ENCODE measurements at places on chromosomes 2 and 18.

GRCh38 chr18:68041327-68041726, 524.8 kb upstream of the DSEL start:
- no peak for DNase-seq

DNA sequence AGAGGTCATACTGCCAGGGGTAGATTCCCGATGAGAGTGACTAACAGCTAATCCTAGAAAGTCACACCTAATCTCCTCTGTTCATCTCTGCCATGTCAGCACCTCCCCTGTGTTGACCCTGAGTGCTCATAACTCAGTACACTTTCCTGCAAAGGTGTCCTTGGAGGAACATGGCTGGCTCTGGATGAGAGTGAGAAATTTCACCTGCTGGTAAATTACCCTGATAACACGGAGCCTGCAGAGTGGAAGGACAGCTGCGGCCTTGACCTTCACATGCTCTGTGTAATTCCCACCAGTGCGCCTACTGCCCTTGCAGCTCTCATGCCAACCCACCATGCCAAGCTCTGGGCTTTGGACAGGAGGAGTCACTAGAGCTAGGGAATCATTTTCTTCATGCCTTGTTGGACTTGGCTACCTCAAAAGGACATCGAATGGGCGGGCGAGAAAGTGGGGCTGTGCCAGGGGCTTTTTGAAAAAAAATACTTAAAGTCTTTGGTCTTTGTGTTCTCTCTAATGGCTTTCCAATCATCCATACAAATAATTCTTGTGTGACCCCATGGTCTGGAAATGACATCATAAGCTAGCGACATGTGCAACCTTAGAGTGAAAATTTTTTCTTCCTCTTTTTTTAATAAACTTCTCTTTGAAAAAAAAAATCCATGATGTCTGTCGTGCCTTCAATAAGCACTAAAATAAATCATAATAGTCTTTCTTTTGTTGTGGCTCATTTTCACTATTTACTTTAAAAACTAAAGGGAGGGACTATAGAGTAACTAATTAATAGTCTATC, 319.9 kb downstream of the MYCN start:
- DNase-seq = no peak

- DNase-seq = no peak
Observed at GRCh38 chr18:60649107-60649506, 276.5 kb upstream of the MC4R start.

DNA sequence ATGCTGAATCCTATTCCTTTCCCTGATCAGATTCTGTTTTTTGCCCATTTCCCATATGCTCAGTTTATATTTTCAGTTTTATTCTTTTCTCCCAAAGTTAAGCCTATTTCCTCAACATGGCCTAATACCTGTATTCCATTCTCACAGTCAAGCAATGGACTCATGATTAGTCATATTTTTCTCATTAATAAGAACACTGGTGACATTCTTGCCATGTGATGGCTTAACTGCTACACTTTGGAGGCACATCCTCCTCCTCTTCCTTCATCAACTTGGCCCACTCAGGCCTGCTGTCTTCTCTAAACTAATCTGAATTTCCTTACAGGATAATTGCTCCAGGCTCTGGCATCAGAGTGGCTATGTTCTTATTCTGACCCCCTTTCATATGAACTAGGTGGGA, 679.2 kb downstream of the NYAP2 start:
- no peak for DNase-seq

- no peak for DNase-seq
Observed at GRCh38 chr2:48200620-48201293, 294.5 kb upstream of the FBXO11 start.

- DNase-seq = no peak
Observed at GRCh38 chr2:105272176-105272575, 30.6 kb downstream of the GPR45 start.

DNA sequence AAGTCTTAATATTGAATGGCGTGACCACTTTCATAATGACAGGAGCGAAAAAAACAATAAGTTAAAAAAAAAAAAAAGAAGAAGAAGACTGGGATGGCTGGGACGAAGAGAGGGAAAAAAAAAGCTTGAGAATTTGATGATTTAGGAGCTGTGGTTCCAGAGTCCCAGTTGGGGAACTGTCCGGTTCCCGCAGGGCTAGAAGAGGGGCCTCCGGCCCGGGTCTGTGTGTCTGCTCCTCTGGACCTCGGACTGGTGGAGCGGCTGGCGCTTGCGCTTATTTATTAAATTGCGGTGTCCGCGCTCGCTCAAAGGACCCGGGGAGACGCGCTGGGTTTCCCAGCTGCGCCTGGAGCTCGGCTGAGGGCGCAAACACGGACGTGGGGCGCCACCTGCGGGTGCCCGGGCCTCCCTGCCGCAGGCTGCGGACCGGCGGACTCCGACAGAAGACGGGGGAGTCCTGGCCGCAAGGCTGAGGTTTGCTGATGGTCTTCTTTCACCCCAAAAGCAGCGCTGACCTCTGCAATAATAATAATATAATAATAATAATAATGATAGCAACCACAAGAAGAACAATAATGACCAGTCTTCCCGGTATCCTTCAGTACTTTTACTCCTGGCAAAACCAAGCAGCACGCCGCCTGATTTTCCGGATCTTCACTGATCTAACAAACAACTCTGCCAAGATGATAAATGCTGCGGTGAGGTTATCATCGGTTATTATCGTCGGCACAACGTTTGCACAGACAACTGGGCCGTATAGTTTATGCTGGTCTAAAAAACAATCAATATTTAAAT, at the start of gene CBLN2:
Gene CBLN2 (minus strand): TSS at position 251 of the 795 bp plus-strand sequence. CDS start 2,182 bp downstream, outside the sequence.
- no peak for DNase-seq

GRCh38 chr2:22579341-22579740, 805.6 kb upstream of the KLHL29 start:
- DNase-seq = no peak

- no peak for DNase-seq
Observed at GRCh38 chr2:60071490-60071831, 482.0 kb downstream of the BCL11A start.

DNA sequence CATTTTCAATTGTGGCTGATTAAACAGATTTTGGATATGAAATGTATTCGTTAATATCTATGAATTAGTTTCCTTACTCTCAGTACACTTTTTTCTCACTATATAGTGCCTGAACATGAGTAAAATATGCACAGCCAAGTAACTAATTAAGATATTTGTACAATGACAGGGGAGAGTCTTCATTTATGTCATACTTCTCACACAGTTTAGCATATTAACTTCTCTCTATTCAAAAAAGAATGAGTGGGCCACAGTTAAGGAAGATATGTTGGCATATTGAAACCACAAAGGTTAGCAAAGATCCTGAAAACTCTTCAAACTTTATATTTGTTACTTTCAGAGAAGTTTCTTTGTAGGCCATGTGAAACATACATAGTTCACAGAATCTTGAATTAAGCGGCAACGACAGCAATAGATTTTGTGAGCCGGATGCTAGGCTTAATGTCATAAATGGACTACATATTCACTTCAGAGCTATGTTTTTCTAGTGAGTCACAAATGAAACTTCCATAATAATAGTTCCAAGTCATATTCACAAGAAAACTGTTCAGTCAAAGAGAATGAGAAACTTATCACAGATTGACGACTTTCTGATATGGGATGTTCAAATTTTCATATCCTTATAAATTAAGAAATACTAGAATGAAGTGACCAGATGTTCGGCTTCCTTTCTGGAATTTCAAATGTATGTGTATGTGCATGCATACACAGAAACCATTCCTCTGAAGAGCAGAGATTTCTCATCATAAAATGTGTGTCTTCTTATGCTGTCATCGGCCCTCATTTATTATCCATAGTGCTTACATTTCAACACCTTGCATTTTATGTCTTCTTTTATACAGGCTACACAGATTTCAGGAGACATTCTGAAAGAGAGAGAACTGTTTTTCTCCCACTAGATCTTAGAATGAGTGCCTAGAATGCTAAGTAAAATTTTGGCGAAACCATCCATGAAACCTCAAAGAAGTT, 584.0 kb downstream of the SATB2 start:
- no peak for DNase-seq

DNA sequence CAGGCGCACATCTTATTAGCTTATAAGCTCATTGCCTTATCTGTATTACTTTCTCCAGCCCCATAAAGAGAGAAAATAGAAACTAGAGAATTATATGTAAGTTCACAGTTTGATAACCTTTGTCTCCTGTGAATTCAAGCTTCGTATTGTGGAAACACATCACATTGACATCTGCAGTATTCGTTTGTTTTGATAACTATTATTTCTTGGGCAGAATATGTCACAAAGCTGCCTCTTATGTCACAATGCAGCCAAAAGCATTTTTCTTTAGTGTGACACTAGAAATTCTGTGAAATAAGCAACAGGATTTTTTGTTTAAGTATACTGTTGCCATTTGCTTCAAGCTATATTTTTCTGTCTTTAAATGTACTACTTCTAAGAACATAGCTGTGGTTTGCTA, 221.5 kb downstream of the DOK6 start:
- DNase-seq = no peak

DNA sequence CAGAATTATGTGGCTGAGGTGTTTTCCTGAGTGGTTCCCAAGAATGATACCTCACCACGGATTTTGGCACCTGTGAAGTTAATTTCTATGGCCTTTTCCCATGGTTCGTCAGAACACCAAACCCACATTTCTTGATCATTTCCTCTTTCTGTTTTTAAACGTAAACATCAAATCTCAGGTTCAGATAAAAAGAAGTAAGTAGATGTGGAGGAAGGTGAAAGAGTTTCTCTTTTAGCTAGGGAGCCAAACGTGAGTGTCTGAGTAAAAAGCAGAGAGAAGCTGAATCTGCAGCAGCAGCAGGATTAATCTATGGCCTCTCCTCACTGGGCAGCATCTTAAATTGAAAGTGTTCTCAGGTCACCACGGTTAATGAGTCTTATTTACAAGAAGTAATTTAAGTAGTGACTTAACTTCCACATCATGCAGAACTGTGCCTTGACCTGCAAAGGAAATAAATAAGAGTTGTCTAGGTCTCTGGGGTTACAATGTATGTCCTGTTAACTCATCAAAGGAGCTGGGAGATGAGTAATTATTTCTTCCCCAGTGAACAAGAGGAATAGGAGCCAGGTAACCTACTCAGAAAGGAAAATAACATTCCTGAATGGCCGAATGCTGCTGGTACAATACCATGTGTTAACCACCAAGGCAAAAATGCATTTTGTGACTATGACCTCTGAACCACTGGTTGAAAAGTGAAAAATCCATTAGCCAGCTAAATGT, 139.6 kb upstream of the NETO1 start:
- no peak for DNase-seq

DNA sequence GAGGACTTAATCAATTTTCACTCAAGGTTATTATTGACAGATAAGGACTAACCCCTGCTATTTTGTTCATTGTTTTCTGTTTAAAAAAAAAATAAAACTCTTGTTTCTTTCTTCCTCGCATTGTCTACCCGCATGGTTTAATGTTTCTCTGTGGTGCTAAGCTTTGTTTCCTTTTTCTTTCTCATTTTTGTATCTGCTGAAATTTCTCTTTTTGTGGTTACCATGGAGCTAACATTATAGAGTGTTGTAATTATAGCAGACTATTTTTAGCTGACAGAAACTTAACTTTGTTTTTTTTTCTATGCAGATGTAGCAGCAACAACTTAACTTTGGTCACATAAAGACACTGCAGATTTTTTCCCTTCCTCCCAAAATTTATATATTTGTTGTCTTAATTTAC, 43.1 kb upstream of the CHN1 start:
- no peak for DNase-seq

DNA sequence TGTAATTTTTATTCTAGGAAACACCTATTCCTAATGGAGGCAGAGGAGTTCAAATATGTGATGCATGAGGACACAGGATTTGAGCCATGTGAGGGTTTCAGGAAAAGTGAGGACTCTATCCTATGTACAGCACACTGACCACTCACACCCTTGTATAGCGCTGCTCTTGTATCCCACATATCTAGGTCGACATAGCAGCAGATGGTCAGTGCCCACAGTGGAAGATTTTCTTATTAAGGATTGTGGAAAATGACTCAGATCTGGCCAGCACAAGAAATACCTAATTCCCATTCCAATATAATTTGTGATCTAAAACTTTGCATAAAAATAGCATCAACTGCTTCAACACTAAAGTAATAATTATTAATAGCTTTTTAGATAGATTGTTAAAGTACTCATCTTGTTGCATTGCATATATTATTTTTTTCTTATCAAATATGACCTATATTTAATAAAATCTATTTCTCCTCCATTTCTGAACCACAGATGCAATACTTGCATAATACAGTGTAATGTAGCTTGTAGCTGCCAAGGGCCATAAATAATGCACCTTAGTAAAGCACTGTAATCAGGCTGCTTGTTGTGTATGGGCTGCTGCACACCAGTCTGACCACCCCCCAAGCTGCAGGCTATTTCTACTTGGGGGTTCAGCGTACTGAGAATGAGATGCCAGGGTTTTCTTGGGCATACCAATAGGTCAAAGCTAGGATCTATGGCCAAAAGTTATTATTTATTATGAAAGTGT, 442.2 kb upstream of the CWC22 start:
- DNase-seq = no peak

DNA sequence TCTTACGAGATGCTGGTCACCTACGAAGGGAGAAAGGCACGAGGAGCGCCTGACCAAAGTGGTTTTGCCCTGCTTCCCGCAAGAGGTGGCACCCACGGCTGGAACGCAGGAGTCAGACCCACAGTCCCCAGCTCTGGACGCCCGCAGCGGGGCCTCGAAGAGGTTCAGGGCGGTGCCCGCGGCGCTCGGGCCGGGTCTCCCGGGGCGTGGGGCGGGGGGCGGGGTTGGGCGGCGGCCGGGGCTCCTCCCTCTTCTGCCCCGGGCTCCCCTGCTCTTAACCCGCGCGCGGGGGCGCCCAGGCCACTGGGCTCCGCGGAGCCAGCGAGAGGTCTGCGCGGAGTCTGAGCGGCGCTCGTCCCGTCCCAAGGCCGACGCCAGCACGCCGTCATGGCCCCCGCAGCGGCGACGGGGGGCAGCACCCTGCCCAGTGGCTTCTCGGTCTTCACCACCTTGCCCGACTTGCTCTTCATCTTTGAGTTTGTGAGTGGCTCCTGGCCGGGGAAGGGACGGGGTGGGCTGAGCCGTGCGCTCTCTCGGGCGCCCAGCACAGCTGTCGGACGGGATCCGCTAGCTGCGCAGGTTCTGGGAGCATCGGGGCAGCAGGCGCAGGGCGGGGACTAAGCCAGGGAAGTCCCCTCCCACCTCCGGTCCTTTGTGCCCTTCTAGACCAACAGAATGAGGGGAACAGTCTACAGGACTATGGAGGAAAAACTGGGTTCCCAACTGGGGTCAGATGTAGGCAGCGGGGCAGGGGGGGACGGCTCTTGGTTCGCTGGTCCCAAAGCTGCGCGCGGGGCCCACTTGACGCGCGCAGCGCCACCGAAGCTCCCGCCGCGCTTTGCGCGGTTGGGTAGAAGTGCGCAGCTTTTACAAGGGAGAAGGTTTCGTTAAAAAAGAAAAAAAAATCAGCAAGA, at the start of gene MAL:
Gene MAL (plus strand): TSS at position 303 of the 914 bp plus-strand sequence. CDS start 85 bp downstream, at position 388.
- no peak for DNase-seq

Data from activated CD8-positive, alpha-beta memory T cell treated with anti-CD3 and anti-CD28 coated beads for 4 hours (primary cell).